ENCODE measurements at places on chromosomes 13 and 19.
A peak's percentile ranks its signal among the peaks of the same experiment; 100 is the strongest.

DNA sequence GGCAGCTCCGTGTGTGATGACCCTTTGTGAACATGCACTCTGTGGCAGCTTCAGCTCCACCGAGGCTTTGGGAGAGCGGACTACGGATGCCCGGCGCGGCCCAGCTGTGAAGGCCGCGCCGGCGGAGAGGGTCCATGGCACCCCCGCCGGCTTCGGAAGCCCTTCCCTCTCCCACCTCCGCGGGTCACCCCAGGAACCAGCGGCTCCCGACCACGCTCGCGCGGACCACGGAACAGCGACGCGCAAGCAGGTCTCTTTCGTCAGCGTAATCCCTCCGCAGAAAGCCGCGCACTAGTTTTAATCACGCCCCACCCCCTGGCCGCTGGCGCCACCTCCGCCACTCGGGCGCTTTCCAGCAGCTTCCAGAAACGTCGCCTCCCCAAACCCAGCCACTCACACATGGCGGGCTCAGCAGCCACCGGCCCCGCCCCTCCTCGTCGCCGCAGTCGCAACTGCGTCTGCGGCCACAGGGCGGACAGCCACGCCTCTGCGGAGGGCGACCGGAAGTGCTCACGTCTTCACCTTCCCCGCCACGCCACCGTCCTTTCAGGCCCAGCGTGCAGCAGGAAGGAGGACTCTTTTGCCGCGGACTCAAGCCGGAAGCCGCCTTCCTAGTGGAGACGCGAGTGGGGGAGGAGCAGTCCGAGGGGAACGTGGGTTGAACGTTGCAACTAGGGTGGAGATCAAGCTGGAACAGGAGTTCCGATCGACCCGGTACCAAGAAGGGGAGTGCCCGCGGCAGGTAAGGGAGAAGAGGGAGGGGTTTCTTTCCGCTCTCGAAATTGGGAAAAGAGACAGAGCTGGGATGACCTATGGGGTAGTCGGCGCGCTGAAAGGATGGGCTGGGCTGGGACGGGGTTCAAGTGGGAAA, at the start of gene USPL1:
USPL1 (plus strand) TSS at position 606 of the 871 bp plus-strand sequence. CDS start 3,221 bp downstream, outside the sequence.
- DNase-seq: peak; percentile 99

GRCh38 chr19:58338825-58339558, 12.2 kb downstream of the ZSCAN22 start:
- no peak for DNase-seq

DNA sequence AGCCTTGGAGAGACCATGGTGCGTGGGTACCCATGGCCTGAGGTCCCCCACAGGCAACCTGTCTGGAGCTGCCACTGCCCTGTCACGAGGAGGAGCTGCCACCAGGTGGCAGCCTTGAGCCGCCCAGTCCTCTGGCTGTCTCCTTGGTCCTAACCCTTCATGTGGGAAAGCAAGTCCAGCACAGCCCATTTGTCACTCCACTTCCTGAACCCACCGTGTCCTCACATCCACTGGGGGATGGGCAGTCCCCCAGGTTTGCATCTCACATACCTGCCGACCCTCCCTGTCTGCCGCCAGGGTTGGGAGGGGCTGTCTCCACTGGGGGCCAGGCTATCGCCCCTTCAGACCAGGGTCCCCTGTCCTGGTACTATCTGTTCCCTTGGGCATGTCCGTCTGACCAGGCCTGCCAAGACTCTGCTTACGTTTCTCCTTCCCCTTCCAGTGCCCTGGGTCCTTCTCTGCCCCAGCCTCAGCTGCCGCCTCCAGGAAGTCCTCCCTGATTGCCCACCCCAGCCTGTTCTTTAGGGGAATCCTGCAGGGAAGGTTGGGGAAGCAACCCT, 4.5 kb downstream of the FAM174C start:
- DNase-seq: peak; percentile 79

DNA sequence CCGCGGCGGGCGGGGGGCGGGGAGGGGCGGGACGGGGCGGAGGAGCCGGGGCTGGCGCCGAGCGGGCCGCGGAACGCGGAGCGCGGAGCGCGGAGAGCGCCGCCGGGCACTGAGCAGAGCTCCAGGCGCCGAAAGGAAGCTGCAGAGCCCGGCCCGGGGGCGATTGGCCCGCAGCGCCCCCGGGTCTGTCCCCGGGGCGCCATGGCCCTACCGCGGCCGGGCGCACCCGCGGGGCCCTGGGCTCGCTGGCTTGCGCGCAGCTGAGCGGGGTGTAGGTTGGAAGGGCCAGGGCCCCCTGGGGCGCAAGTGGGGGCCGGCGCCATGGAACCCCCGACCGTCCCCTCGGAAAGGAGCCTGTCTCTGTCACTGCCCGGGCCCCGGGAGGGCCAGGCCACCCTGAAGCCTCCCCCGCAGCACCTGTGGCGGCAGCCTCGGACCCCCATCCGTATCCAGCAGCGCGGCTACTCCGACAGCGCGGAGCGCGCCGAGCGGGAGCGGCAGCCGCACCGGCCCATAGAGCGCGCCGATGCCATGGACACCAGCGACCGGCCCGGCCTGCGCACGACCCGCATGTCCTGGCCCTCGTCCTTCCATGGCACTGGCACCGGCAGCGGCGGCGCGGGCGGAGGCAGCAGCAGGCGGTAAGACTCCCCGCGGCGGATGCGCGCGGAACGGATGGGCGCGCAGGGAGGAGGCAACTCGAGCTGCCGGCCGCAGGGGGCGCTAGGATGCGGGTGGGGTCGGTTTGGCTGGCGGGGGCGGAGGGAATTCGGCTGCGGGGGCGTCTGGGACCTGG, at the start of gene PDE4A:
PDE4A (plus strand) TSS at position 95 of the 796 bp plus-strand sequence; CDS start at position 322, 227 bp downstream.
- no peak for DNase-seq

GRCh38 chr13:75365724-75366173, 116.2 kb downstream of the TBC1D4 start:
- DNase-seq: no peak

GRCh38 chr13:100958831-100959230, 284.2 kb upstream of the TMTC4 start:
- peak; percentile 99 for DNase-seq

DNA sequence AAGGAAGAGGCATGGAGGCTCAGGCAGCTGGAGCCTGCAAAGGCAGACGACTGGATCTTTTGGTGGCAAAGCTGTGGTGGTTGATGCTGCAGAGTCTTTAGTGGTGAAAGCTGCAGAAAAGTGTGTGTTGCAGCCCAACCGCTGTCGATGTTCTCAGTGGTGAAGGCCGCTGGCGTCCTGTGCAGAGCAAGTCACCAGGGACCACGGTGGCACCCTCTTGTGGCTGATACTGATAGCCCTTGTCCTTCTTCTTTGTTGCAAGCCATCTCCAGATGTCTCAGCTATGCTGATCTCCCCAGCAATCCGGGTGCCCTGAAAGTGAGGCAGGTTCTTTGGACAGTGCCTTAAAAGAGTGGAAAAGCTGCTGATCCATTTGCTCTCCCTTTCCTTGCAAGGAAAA, 610.9 kb upstream of the PCDH9 start:
- no peak for DNase-seq

DNA sequence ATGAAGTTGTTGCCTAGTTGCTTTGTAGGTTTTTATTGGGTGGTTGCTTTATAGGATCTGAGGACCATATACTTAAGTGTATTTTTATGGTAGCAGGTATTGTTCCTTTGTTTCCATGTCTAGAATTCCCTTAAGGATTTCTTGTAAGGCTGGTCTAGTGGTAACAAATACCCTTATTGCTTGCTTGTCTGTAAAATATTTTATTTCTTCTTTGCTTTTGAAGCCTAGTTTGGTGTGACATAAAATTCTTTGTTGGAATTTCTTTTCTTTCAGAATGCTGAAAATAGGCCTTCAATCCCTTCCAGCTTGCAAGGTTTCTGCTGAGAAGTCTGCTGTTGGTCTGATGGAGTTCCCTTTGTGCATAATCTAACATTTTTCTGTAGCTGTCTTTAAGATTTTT, 18.1 kb upstream of the ZSCAN5A start:
- no peak for DNase-seq

- peak; percentile 90 for DNase-seq
These were observed 132.2 kb downstream of the FREM2 start for GRCh38 chr13:38819053-38819452.

DNA sequence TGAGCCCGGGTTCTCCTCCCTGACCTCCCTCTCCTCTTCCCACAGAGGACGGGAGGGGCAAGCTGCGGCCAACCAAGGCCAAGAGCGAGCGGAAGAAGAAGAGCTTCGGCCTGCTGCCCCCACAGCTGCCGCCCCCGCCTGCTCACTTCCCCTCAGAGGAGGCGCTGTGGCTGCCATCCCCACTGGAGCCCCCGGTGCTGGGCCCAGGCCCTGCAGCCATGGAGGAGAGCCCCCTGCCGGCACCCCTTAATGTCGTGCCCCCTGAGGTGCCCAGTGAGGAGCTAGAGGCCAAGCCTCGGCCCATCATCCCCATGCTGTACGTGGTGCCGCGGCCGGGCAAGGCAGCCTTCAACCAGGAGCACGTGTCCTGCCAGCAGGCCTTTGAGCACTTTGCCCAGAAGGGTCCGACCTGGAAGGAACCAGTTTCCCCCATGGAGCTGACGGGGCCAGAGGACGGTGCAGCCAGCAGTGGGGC, 162.2 kb downstream of the KDM4B start:
- no peak for DNase-seq

- no peak for DNase-seq
These were observed 221.7 kb upstream of the SPRY2 start for GRCh38 chr13:80562433-80563156.

GRCh38 chr13:97491452-97491851, 57.5 kb downstream of the RAP2A start:
- DNase-seq: no peak

DNA sequence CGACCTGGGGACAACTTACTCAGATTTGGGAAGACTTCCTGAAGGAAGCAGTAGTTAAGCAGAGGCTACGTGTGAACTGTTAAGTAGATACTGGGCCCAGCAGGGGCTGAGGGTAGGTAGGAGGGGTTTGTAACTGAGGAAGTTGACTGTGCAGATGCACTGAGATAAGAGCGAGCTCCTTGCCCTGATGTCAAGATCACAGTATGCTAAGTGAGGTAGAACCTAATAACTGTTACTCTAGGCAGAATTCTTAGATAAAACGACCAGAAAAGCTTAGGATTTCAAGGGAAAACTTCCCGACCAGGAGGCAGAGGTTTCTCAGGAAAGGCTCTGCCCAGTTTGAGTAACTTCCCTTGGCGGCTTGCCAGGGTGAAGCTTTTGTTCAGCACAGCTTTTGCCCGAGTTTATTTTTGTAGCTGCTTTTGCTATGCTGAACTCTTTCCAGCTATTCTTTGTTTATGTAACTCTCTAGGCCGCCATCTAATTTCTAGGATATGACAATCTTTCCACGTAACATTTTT, 632.1 kb downstream of the DIAPH3 start:
- DNase-seq: peak; percentile 79

- DNase-seq: no peak
These were observed 1.1 kb downstream of the PPP6R1 start for GRCh38 chr19:55257461-55258420.

DNA sequence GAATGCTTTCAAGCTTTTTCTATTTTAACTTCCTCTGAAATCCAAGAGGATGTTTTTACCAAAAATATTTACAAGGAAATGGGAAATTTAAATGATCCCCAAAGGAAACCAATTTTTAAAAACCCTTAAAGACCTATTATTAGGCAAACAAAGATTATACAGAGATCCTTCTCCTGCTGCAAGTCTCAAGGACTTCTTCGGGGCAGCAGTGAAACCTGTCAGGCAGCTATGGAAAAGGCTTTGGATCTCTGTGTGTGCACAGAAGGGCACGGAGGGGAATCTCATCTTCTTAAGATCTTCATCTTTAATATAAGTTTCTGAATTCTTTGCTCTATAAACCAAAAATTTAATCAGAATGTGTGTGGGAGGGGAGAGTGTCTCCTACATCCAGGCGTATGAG, 36.0 kb upstream of the CLDN10 start:
- DNase-seq: no peak

GRCh38 chr13:73828811-73829210, 305.4 kb downstream of the KLF12 start:
- DNase-seq: no peak

DNA sequence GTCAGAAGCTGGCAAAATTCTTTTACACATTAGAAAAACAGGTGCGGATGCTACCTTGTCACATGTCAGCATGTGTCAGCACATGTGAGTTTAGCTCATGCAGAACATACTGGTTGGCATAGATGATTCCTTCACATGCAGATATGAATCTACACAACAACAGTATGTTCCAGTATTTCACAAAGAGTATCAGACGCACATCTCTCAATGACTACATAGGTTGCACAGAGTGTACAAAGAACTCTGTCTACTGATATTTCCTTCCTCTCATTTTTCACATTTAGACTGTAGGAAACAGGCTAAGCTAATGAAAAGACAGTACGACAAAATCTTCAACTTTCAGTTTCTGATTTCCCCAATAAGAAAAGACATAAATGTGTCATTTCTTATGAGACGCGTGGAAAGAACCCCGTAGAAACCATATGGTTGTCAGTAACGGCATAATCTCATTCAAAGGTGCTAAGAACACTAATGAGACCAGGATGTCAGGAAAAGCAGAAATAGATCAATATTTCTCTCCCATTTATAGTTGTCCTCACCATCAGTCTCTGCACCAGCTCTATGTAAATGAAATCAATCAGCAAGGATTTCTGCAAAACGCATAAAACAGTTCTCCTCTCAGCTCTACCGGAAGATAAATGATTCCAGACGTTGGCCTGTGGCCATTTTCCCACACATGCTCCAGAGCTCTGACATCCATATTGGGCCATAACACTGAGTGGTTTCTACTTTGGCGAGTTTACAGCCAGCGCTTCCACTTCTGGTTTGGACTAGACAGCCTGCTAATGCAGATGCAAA, 81.2 kb downstream of the STARD13 start:
- peak; percentile 53 for DNase-seq

- no peak for DNase-seq
These were observed 4.3 kb upstream of the RLN3 start for GRCh38 chr19:14023404-14024235.

GRCh38 chr19:37079238-37079637, 1.0 kb downstream of the ZNF420 start:
- no peak for DNase-seq

- no peak for DNase-seq
These were observed 142.3 kb upstream of the SOX1 start for GRCh38 chr13:111924678-111925075.

DNA sequence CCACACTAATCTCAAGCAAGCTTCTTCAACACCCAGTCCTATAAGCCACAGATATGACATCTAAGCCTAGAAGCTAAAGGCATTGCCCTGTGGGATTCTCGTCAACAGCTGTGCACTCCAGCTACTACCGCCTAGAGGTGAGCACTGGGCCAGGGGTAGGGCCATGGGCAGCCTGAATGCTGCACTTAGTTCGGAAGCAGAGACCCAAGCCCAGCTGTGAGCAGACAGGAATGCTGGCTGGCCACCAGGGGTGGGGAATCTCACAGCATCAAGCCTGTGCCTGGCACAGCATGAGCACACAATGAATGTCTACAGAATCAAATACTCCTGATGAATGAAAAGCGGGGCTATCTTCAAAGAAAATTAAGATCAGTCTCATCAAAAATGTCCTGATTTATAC, 167.5 kb upstream of the UBL3 start:
- DNase-seq: no peak

DNA sequence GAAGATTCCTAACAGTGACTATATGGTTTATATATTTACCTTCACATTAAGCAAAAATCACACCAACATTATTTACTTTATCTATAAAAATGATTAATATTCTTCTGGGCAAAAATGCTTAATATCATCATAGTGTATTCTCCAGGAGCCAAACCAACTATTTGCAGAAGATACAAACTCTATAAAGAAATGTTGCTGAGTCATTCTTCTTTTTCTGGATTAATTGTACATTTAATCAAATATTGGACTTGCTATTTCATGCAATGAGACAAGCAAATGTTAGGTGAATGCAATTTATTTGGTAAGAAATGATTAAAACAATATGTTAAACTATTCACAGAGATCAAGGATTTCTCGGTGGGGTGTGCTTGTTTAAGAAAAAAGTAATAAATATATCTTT, 1075.8 kb downstream of the PCDH9 start:
- no peak for DNase-seq

- DNase-seq: no peak
These were observed 1.6 kb downstream of the DIAPH3 start for GRCh38 chr13:60162096-60162495.
